ENCODE measurements at places on chromosomes 6 and 20. TPM values are rescaled to one million over a fixed set of nuclear protein-coding genes. Genes with fewer than 3 reads are reported as not detected.

Gene MAPK14
- 62.7 TPM for total RNA-seq

Gene EDN3
- 7.7 TPM for total RNA-seq

- DNase-seq: no peak
Measured at GRCh38 chr6:13164291-13164690, 164.0 kb downstream of the TBC1D7 start.

DNA sequence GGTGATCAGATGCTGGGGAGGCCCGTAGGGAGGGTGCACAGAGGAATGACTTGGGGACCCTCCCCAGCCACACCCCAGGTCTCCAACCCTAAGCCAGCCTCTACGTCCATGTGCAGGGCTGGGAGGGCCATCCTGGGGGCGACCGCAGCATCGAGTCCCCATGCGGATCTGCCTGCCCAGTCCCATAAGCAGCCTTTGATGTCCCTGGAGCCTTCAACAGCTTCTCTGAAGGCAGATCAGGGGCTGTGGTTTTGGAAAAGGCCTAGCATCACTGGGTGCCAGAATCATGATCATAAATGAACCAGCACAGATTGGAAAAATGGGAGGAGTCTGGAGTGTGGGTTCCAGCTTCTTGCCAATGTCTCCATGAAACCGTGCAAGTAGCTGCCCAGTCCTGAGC lies 22.9 kb downstream of the TOX2 start:
- DNase-seq: no peak
